ENCODE measurements at places on chromosomes 2 and 18. TPM values are rescaled to one million over a fixed set of nuclear protein-coding genes. Genes with fewer than 3 reads are reported as not detected.

DNA sequence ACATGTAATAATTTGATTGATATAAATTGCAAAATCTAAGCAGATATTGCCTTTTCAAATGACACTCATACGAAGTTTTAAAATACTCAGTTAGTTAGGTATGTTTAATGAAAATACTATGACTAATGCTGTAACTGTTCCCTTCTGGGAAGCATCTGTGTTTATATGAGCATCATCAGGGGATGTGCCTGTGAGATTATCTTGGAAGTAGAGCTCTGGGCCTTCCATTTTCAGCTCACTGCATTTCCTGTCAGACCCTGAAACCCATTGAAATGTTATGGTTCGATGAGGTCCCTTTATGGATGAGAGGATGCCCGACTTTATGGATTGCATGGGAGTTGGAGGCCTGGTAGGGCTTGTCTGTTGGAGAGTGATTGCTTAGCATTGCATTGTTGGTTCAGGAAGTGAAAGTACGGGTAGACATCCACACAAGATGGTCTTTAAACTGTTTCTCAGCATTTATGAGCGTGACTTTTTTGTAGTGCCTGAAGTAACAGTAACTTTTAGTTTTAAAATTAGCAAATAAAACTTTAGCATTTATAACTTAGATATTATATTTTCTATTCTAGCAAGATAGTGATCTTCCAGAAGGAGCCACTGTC is 28.7 kb downstream of the ELP2 start:
- peak; percentile 19 for DNase-seq
- H3K36me3 ChIP-seq, result peaks cover 60% of the 10 kb centered on the region
- no peaks in the 10 kb centered on the region for H3K27me3 ChIP-seq
- H3K4me3 ChIP-seq, result no peak overlapping the region
- H3K27ac ChIP-seq, result peak overlapping the region; percentile 25
- H3K4me1 ChIP-seq, result peaks cover 12% of the 10 kb centered on the region

DNA sequence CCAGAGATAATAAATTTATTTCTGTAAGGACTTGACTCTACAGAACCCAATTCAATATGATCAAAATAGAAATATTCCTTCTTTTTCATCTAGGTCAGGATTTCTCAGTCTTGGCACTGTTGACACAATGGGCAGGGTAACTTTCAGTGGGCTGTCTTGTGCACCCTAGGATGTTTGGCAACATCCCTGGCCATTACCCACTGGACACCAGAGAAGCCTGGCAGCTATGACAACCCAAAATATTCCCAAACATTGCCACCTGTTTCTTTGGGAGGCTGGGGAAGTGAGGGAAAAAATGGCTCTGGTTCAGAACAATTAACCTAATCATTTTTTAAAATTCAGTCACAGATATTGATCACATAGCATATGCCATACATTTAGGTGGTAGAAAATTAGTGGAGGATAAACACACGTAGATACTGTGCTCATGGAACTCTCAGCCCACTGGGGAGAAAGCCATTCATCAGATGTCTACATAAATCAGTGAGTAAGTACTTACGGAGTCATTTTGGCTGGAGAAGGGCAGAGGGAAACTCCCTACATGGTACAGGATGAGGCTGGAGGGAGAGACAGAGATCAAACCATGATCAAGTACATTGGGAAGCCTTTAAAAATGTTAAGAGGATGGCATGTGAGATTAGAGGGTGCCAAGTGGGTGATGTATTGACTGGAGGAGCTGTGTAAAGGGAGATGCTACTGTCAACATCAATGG is 718 bp upstream of the TNP1 start:
- H3K27ac ChIP-seq, result no peak overlapping the region
- no peaks in the 10 kb centered on the region for H3K36me3 ChIP-seq
- no peaks in the 10 kb centered on the region for H3K27me3 ChIP-seq

- H3K36me3 ChIP-seq, result no peaks in the 10 kb centered on the region
- peaks cover 42% of the 10 kb centered on the region for H3K4me1 ChIP-seq
- DNase-seq, result no peak
- H3K27me3 ChIP-seq, result no peaks in the 10 kb centered on the region
- no peak overlapping the region for H3K27ac ChIP-seq
Observed at GRCh38 chr2:101111262-101111838, 39.8 kb downstream of the TBC1D8 start.

- peaks cover 2% of the 10 kb centered on the region for H3K4me1 ChIP-seq
- no peak for DNase-seq
Observed at GRCh38 chr2:30326497-30326896, 95.2 kb downstream of the LBH start.

DNA sequence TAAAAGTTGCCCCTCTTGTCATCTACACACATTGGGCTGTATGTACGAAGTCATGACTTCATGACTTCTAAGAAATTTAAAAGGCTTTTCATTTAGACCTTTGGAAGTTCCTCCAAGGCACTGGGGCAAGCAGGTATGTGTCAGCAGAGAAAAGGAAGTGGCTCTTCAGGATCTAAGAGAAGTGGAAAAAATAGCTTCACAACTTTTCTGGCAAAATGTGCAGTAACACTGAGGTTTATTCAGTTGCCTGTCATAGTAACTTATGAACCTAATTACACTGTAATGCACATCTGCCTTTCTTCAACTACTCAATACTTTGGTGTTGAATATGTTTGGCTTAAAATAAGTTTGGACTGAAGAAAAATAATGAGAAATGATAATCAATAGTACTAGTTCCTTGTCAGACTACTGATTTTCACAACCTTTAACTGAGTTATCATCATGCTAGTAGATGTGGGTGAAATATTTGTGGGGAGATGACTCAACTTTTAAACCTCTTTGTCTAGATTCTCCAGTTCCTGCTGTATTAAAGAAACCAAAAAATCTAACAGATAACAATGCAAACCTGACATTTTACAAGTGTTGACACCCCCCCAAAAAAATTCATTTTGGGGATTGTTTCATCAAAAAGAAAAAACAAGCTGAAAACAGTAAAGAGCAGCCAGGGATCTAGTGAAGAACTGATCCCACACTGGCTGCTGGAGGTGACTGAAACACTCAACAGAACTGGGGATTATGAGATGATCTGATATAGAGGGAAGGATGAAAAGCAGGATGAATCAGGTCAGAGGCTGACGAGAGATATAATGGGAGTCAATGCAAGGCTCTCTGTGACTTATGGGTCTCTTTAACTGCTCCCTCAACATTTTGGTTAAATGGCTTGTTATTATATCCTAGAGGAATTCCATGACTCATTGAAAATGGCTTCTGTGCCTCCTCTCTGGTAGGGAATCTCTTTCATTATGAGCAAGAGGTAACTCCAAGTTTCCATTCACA is 84.6 kb downstream of the COLEC12 start:
- H3K27me3 ChIP-seq, result no peaks in the 10 kb centered on the region
- H3K4me1 ChIP-seq, result peaks cover 63% of the 10 kb centered on the region
- DNase-seq, result no peak
- no peaks in the 10 kb centered on the region for H3K36me3 ChIP-seq

GRCh38 chr2:10475221-10475722 is 27.1 kb upstream of the ODC1 start:
- no peaks in the 10 kb centered on the region for H3K27me3 ChIP-seq
- no peaks in the 10 kb centered on the region for H3K36me3 ChIP-seq
- no peak overlapping the region for H3K27ac ChIP-seq
- H3K4me1 ChIP-seq, result no peaks in the 10 kb centered on the region
- DNase-seq, result no peak
- H3K4me3 ChIP-seq, result no peak overlapping the region

DNA sequence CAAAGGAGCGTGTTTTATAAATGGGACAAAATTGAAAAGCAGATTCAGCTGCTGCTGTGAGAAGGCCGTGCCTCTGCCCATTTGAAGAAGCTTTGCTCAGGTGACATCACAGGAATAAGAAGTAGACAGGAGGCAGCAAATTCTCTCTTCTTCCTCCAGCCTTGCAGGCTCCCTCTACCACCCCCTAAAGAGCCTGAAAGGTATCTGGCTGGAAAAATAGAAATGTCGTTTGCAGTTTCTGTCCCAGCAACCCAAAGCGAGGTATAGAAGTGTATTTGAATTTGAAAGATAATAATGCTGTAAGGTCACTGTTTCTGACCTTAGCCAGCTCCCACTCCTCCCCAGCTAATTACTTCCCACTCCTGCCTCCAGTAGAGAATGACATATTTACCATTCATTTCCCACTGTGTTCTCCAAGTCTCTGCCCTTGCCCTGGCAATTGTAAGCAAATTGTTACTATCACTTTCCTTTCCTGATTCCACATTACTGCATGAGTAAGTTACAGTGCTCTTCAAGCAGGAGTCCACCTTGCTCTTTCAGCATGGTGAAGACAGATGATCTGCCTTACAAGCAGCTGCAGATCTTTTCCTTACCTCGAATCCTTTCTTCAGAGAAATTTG is 56.8 kb upstream of the RASGRP3 start:
- H3K4me3 ChIP-seq, result peak overlapping the region; percentile 17
- H3K4me1 ChIP-seq, result peaks cover 58% of the 10 kb centered on the region
- H3K27ac ChIP-seq, result peak overlapping the region; percentile 77
- DNase-seq, result no peak
- no peaks in the 10 kb centered on the region for H3K27me3 ChIP-seq
- 0 out of 2 replicates have a peak, but pooled peaks cover 3% of the 10 kb centered on the region for H3K36me3 ChIP-seq

- H3K4me3 ChIP-seq, result no peak overlapping the region
- no peak overlapping the region for H3K27ac ChIP-seq
- no peaks in the 10 kb centered on the region for H3K36me3 ChIP-seq
Observed at GRCh38 chr2:173884025-173884802, 81.0 kb downstream of the SP3 start.

GRCh38 chr2:222309766-222310165 is 11.0 kb upstream of the PAX3 start:
- H3K4me1 ChIP-seq, result peaks cover 9% of the 10 kb centered on the region
- no peak overlapping the region for H3K4me3 ChIP-seq
- H3K27ac ChIP-seq, result no peak overlapping the region
- DNase-seq, result no peak
- H3K27me3 ChIP-seq, result peaks cover 55% of the 10 kb centered on the region

DNA sequence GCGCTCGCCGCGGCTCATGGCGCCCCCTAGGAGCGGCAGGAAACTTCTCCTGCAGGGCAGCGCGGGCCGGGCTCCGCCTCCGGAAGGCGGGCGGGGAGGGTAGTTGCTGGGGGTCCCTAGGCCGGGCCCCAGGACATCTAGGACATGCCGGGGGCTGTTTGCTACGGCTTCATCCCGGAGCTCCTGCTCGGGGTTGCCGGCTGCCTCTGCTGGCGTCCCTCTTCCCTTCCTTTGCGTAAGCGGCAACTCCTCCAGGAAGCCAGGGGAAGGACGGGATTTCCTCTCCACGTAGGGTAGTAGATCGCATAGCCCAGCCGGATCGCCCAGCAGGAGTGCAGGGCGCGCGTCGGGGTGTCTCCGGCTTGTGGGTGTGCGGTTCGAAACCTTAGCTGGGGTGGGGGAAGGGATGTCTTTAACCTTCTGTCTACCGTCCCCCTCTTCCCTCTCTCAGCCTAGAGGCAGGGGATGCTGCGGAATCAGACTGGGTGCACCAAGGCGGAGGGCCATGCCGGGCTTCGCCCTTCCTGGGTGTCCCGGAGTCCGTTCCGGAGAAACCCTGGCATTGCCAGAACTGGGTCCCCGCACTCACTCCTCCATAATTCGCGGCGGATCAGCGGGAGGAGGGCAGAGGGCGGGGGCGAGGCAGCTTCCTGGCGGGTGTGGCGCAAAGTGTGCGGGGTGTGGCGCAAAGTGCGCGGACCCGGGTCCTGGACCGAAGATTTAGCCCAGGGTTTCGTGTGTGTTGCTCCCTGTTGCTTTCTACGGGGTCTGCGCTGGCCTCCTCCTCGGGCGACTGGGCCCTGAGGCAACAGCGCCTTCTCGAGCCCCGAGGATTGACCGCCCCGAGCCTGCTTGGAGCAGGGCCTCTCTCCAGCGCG is 12.2 kb upstream of the SKOR2 start:
- H3K4me1 ChIP-seq, result peaks cover 18% of the 10 kb centered on the region
- peak overlapping the region; percentile 44 for H3K4me3 ChIP-seq
- H3K27me3 ChIP-seq, result peaks cover 19% of the 10 kb centered on the region
- peaks cover 3% of the 10 kb centered on the region for H3K36me3 ChIP-seq
- H3K27ac ChIP-seq, result peak overlapping the region; percentile 45
- DNase-seq, result no peak

DNA sequence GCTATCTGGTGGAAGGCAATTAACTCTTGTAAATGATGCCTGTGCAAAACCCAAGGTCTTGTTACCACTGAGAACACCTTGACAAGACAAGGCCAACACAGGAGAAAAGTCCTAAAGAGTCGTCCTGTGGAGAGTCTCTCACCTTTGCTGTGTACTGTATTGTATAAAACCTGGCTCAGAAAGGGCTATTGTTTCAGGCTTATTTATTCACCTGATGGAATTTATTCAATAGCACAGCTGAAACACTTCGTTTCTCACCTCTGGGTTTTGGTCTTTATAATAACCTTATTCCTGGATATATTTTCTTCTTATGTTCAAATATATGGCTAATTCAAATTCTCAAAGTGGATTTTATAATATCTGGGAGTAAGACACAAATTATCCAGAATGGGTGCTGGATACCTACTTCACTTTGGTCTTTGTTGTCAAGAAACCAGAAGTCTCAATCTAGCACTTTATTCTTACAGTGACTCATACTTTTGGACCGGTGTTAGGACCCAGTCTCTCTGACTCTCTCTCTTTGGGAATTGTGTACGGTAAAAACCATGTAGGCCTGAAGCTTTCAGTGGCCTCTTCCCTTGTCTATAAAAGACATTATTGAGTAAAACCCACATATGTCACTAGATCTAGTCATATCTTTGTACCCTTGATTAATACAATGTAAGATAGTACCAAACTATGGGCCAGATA is 16.1 kb upstream of the STAT4 start:
- no peak for DNase-seq
- H3K36me3 ChIP-seq, result no peaks in the 10 kb centered on the region
- H3K27ac ChIP-seq, result peak overlapping the region; percentile 37

DNA sequence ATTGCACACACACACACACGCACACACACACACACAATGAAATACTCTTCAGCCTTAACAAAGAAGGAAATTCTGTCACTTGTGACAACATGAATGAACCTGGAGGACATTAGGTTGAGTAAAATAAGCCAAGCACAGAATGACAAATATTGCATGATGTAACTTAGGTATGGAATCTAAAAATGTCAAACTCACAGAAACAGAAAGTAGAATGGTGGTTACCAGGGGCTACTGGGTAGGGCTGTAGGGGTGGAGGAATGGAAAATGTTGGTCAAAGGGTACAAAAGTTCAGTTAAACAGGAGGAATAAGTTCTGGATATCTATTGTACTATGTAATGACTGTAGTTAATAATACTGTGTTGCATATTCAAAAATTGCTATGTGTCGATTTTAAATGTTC is 29.5 kb downstream of the SCN2A start:
- H3K4me3 ChIP-seq, result no peak overlapping the region
- no peak overlapping the region for H3K27ac ChIP-seq
- H3K27me3 ChIP-seq, result no peaks in the 10 kb centered on the region
- no peak for DNase-seq

- H3K4me1 ChIP-seq, result peaks cover 55% of the 10 kb centered on the region
- peaks cover 24% of the 10 kb centered on the region for H3K27me3 ChIP-seq
Observed at GRCh38 chr18:5895876-5896740, 786 bp upstream of the TMEM200C start.

The RGPD5 gene
- total RNA-seq, result 21.0 TPM

The ABCG5 gene
- not detected for total RNA-seq

The TUBB8B gene
- total RNA-seq, result 3.9 TPM

The MC2R gene
- total RNA-seq, result not detected
